ENCODE measurements at places on chromosomes 4 and X. TPM values are rescaled to one million over a fixed set of nuclear protein-coding genes. Genes with fewer than 3 reads are reported as not detected.

Gene NAA11
- total RNA-seq = not detected

Gene TADA2B
- total RNA-seq = 8.7 TPM

Gene USP51
- 0.75 TPM for total RNA-seq

Gene CCDC120
- total RNA-seq = 0.45 TPM

Gene FAM9A
- total RNA-seq = not detected

Gene CXCL1
- 33.4 TPM for total RNA-seq

Gene SFRP2
- total RNA-seq = not detected

Data from endothelial cell of coronary artery (primary cell).